ENCODE measurements at places on chromosomes 11 and 22.

DNA sequence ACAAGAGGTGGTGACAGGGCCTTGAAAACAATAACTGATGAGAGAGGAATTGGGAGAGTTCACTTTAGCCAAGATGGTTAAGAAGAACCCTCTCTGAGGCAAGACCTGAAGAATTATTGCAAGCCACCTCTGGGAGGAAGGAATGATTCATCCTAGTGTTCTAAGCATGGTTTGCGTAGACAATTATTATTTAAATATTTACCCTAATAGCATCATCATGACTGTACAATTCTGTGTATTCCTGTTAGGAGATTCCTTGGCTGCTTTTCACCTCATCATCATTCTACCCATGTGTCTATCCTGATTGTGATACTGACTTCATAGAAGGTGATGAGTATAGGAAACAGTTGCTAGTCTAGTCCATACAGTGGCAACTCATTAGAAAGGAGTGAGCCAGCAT lies 264.4 kb downstream of the DDX10 start:
- DNase-seq = no peak

DNA sequence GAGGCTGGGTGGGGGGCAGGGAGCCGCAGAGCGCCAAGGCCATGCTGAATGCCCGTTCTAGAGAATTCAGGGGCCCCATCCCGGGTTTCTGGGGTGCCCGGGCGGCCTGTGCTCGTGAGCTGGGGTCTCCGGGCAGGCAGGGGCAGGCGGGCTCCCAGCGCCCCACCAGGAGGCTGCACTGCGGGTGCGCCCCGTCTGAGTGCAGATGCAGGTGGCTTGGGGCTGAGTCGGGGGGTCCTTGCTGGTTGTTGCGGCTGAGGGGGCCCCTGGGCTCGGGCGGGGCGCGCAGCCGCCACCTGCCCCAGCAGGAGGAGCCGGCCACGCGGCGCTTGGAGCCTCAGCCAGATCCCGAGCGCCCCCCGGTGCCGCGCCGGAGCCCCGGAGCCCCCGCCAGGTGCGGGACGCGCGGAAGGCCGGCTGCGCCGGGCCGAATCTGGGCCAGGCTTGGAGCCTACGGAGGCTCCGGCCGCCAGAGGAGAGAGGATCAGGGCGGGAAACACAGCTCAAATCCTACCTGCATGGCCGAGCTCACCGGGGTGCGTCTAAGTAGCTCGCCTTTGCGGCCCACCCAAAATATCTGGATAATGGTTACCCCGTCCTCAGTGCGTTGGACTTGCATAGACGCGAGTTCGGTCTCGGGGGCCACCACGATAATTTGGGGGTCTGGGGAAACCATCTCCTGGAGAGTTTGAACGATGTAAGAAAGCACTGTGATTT lies 590 bp upstream of the IGF2 start:
- DNase-seq = peak; percentile 18

- peak; percentile 48 for DNase-seq
Measured at GRCh38 chr11:82038154-82038553, 695.5 kb downstream of the FAM181B start.

DNA sequence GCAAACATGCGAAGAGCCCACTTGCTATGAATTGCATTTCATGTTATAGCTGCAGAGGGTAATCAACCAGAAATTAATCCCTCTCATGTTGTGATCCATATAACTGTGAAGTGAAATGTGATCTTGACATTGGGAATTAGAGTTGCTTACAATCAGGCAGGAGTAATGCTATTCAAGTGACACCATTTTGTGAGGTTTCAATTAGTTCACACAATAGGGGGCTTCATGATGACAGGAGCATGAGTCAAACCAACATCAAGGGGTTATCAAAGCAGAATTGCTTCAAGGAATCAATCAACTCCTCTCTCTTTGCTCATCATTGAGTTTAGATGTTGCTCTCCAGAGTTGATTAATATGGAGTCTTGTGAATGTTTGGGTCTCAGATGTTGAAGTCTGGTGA lies 1585.2 kb upstream of the TENM4 start:
- no peak for DNase-seq

- DNase-seq = no peak
Measured at GRCh38 chr11:63564784-63565350, 1.7 kb upstream of the PLAAT2 start.

- no peak for DNase-seq
Measured at GRCh38 chr11:125070699-125071254, 7.7 kb downstream of the SLC37A2 start.

- peak; percentile 39 for DNase-seq
Measured at GRCh38 chr11:73478737-73479347, 102.6 kb downstream of the RELT start.

GRCh38 chr22:39264349-39265038 lies 19.7 kb upstream of the PDGFB start:
- no peak for DNase-seq

- DNase-seq = no peak
Measured at GRCh38 chr11:24748261-24748660, 251.4 kb downstream of the LUZP2 start.

DNA sequence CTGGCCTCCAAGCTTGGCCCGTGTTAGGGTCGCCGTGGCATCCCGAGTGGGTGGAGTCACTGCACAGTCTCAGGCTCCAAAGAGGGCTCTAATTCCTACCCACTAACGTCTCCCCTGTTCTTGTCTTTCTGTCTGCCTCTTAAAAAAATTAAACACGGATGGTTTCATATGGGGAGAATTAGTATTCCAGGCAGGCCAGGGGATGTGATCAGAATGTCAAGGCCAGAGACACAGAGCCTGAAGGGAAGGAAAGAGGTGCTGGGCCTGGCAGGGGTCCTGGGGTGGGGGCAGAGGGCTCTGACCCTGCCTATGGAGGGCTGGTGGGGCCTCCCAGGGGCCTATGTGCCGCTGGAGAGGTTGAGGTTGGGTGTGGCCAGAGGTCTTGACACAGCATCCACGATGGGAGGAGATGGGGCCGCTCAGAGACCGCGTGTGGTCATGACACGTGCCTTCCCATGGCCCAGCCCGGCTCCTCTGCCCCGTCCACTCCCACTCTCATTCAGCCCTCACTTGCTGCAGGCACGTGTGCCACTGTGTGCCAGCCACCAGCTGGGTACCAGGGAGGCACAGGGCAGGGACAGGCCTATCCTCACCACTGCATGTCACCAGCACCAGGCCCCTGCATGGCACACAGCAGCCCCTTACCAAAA lies 56.5 kb downstream of the FLRT1 start:
- DNase-seq = no peak

GRCh38 chr11:7889985-7890384 lies 41.1 kb downstream of the OR10A6 start:
- DNase-seq = no peak

GRCh38 chr11:111936040-111936540 lies 1.1 kb upstream of the DIXDC1 start:
- DNase-seq = no peak

GRCh38 chr11:131186629-131187101 lies 183.8 kb upstream of the NTM start:
- no peak for DNase-seq

DNA sequence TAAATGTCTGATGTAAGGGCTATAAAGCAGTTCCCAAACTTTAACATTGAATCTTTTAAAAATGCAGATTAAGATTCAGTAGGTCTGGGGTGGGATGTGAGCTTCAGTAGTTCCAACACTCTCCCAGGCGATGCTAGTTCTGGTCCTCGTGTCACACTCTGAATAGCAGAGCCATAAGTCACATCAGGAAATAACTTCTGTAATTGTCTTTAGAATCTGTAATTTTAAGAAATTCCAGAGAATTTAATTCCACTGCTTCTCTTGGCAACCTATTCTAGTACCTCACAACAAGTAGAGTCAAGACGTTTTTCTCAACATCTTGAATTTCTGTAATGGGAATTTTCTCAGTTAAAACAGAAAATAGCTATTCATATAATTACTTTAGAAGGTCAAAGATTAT lies 223.1 kb downstream of the TMEM135 start:
- DNase-seq = no peak

GRCh38 chr11:34492806-34493414 lies 20.7 kb downstream of the ELF5 start:
- DNase-seq = peak; percentile 67

DNA sequence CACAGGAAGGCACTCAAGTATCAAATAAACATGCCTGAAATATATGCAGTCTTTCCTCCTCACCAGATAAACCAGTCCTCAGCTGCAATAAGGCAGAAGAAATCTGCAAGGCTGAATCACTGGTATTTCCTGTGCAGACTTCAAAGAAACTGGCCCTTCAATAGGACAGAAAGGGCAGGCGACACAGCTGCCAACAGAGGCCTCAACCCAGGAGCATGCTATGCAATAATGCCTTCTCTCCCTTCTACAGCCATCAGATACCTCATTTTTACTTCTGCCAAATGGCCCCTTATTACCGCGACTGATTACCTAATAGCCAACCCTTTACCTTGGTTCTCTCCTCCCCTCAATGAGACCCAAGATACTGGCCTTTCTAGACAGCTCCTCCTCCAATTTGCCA lies 8.0 kb downstream of the NUMA1 start:
- DNase-seq = no peak

GRCh38 chr11:22115470-22116029 lies 77.3 kb upstream of the ANO5 start:
- DNase-seq = peak; percentile 96

- DNase-seq = peak; percentile 27
Measured at GRCh38 chr11:369336-370018, at the start of gene B4GALNT4. TSS of gene B4GALNT4 (plus strand) at chr11:369499. CDS start at chr11:369804, 305 bp downstream.

DNA sequence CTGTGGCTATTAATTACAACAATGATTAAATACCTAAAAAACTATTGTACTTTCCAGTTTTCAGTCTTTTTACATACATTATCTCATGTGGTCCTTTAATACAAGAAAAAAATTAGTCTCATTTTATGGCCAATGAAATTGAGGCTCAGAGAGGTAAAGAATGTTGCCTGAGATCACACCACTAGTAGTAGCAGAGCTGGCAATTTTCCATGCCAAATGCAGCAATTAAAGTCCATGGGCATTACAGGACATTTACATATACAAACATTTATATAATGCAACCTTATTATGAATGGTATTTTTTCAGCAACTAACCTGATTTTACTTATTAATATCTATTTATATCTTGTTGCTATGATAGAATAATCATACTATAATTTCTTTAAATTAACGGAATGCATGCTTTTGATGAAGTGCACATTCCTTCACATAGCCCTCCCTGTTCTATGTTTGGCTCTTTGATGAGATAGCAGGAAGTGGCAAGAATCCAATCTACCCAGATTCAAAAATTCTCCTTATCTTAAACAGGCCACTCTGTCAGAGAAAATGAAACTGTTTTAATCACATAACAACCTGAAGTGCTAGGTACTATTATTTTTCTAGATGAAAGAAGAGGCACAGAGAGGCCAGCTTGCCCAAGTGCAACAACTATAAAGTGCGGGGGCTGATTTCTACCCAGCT lies 120.9 kb upstream of the LDLRAD3 start:
- DNase-seq = peak; percentile 5

DNA sequence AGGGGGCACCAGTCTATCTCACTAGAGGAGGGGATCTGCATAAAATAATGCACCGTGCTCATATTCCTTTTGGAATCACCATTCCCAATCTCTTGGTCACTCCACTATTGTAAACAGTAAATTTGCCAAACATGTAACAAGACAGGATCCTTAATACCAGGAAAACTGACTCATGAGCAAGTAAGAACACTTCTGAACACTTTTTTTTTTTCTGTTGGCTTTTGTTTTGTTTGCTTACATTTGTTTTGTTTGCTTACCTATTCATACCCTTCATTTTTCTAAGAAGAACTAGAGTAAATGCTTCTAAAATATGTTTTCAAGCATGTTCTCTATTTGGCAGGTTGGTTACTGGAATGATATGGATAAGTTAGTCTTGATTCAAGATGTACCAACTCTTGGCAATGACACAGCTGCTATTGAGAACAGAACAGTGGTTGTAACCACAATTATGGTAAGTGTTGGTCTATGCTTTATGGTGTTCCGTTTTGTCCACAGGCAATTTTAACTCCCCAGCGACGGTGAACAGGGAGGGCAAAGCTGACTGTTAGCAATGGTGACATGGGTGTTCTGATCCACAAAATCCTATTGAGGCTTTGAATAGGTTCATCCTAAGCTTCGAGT lies 111.8 kb downstream of the MSANTD4 start:
- no peak for DNase-seq

- DNase-seq = no peak
Measured at GRCh38 chr11:66012371-66012945, 650 bp downstream of the CST6 start.

GRCh38 chr11:132632641-132633124 lies 899.6 kb downstream of the OPCML start:
- DNase-seq = peak; percentile 56

- no peak for DNase-seq
Measured at GRCh38 chr11:45304111-45304991, 18.2 kb upstream of the SYT13 start.

DNA sequence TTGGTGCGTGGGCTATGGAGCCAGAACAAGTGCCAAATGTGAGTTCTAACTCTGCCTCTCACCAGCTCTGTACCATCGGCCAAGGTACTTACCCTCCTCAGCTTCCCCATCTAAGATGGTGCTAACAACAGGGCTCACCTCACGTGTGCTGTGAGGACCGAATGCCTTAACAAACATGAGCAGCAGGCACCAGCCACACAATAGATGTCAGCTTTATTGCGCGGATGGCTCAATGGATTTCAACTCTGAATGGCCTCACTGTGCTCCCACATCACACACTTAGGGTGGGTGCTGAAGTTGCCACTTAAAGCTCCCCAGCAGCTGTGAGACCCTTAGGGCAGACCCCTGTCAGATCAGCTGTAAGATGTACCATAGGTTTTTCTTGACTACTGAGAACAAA lies 24.1 kb downstream of the RELT start:
- DNase-seq = no peak

- DNase-seq = no peak
Measured at GRCh38 chr11:48037709-48038468, 57.5 kb downstream of the PTPRJ start.

DNA sequence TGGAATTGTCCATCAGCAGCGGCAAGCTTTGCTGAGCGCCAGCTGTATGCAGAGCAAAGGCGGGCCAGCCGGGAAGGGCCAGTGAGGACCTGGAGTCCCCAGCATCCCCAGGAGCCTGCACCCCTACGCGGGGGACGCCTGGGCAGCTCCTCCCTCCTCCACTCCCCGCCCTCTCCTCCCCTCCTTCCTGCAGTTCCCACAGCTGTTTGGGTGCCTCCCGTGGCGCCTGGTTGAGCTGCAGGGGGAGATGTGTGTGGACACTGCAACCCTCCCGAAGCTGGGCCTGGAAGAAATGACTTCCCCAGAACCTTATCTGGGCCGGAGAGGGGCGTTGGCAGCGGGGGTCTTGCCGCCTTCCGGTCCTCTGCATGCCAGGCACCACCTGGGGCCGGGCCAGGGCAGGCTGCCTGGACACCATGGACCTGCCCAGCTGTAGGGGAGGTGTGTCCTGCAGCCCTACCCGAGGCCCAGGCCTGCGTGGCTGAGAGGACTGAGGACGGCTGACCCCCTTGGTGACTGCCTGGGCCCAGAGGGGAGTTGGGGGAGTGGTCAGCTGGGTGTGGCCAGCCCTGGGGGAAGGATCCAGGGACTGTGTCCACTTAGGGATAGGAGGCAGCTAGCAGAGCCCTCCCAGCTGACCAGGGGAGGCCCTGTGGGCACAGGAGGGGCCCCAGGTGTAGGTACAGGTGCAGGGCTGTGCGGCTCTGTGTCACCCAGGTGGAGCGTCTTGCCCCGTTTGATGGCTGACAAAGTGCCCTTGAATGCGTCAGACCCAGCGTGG lies 16.8 kb upstream of the MUC6 start:
- no peak for DNase-seq
